ENCODE measurements at places on chromosomes 12 and 14.

- DNase-seq = no peak
Observed at GRCh38 chr12:120938496-120938895, 34.3 kb upstream of the SPPL3 start.

- DNase-seq = no peak
Observed at GRCh38 chr12:114335607-114336006, 70.3 kb downstream of the TBX5 start.

GRCh38 chr12:118302053-118302452 lies 70.7 kb downstream of the TAOK3 start:
- peak; percentile 34 for DNase-seq

DNA sequence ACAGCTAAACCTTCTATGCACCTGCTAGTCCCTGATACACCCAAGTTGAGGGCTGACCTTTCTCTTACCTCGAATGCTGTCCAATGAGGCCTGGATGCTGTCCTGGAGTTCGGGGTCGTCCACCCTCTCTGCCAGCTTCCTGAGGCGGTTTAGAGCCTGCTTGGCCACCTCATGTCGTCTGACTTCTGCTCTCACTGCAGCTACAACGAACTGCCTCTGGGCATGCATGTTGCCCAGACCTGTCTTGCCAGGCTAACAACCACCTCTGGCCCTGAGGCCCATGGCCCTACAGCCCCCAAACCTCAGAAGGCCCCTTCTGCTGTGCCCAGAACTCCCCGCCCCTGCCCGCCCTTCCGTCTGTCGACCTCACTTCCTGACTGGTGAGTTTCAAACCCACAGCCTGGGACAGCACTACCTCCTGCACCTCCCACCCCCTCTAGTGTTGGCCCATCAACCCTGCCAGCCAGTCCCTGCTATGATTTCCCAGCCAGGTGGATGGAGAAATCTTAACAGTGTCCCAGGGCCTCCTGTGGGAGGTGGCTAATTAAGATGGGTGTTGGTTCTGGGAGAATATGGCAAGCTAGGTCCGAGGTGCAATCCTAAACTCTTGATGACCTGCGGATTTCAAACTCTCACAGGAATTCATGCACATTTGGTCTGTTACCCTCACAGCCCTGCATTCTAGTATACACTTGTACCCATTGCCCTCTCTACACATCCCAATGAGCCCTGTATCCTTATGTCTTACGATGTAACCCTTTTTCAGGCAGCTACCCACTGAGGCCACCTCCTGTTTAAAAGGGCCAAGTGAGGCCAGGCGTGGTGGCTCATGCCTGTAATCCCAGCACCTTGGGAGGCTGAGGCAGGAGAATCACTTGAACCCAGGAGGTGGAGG lies 2.7 kb upstream of the TSPAN31 start:
- no peak for DNase-seq

GRCh38 chr12:118061873-118062843 lies 1.2 kb upstream of the WSB2 start:
- peak; percentile 54 for DNase-seq

DNA sequence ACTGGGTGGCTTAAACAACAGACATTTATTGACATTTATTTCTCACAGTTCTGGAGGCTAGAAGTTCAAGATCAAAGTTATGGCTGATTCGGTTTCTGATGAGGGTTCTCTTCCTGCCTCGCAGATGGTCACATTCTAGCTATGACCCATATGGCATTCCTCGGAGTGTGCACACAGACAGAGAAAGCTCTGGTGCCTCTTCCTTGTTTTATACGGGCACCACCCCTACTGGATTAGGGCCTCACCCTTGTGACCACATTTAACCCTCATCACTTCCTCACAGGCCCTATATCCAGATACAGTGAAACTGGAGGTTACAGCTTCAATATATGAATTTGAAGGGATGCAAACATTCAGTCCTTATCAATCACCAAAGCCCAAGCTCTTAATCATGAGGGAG lies 77.0 kb upstream of the OVCH1 start:
- no peak for DNase-seq

DNA sequence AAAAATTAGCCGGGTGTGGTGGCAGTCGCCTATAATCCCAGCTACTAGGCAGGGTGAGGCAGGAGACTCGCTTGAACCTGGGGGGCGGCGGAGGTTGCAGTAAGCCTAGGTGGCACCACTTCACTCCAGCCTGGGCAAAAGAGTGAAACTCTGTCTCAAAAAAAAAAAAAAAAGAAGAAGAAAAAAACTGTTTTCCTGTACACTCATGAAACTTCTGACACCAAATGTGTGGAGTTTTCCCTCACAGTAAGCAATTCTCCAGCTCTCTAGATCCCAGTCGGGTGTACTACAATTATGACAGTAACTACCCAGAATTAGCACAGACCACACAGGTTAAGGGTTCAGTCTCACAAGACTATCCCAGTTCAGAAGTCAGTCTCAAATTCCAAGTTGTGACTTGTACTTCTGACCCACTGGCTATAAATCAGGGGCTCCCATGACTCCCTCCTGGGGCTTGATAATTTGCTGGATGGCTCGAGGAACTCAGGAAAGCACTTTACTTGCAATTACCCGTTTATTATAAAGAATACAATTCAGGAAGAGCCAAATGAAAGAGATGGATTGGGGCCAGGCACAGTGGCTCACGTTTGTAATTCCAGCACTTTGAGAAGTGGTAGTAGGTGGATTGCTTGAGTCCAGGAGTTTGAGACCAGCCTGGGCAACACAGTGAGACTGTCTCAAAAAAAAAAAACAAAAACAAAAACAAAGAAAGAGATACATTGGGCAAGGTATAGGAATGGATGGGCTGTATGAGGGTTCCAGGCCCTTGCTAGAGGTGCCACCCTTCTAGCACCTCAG lies 12.4 kb upstream of the ARF6 start:
- DNase-seq = peak; percentile 22

DNA sequence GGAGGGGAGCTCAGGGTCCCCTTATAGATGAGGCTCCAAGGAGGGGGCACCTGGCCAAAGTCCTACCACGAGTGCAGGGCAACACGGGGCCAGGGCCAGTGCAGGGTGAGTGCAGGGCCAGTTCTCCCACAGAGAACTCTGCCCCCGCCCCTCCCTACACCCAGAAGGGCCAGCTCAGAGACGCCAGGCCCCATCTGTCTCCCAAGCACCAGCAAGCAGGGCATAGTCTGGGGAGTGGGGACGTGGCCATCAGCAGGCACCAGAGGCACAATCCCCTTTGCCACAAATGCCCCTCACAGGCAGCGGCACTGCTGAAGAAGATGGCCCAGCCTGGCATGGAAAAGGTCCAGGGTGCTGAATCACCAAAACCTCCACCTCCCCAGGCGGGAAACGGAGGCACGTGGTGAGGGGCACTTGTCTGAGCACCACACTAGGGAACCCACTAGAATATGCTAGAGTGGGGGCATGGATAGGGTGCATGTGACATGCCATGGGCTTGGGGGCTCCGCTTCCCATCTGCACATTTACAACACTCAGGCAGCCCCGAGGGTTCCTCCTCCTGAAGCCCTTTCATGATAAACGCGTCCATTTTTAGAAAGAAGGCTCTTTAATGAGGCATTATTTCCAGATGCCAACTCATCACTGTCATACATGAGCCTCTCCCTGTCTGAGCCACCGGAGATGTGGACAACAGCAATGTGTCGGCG lies 17.8 kb downstream of the CCDC85C start:
- DNase-seq = no peak

- no peak for DNase-seq
Observed at GRCh38 chr12:57766464-57767304, at the start of gene CYP27B1. Gene CYP27B1, minus strand, starts transcription at chr12:57767078. Its CDS starts 37 bp downstream, at chr12:57767041.

DNA sequence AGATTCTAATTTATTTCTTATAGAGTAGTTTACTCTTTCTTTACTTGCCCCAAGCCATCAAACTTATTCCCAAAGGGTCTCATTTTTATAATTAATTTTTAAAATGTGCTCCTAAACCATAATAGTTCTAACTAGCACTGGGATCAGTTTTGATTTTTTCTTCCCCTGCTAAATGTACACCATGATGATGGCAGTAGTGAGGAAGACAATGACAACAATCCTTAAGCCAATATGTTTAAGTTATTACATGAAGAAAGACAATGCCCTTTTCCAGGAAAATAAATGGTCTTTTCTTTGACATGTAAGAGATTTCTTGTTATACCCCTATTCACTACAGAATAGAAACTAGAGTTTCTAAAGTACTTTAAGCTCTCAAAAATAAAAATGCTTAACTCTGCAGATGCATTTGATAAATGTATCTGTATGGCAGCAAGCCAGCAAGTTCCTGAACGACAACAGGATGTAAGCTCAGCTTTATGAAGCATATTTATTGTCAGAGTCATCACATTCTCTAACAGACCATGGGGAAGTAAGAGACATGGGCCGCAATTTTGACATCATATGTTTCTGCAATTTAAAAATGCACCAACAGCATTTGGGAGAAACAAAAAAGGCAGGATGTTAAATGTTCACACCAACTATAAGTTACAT lies 36.0 kb upstream of the SNX6 start:
- peak; percentile 92 for DNase-seq

DNA sequence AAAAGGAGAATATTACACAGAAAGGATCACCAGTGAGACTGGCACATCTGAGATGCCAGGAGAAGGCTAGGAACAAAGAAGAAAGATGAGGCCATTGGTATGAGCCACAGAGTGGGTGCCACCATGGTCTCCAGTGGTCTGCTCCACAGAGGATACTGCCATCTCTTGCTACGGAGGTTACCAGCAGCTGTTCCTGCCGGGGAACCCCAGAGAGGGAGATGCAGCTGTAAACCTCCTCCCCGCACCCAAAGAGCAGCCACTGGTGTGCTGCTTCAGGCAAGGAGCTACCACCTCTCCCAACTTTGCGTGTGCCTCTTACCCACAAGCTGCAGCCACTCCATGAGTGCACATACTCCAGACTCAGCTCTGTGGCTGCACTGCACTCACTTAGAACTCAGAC lies 201.5 kb upstream of the RTL1 start:
- no peak for DNase-seq

- peak; percentile 0 for DNase-seq
Observed at GRCh38 chr14:44309331-44309730, 197.8 kb downstream of the FSCB start.

DNA sequence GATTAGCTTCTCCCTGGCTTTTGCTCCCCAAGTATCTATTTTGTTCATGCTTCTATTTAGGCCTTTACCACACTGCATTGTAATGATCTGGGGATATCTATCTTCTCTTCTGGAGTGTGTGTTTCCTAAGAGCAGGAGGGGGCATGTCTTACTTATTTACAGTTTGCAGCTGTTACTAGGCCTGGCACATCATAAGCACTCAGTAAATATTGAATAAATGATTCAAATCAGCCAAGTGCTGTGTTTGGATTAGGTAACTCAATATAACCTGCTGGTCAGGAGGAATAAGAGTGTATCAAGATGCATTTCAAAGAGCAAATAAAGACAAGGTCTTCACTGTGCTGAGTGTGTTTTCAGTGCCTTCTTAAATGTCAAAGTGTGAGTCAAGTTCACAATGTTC lies 186.1 kb downstream of the FOXG1 start:
- no peak for DNase-seq

DNA sequence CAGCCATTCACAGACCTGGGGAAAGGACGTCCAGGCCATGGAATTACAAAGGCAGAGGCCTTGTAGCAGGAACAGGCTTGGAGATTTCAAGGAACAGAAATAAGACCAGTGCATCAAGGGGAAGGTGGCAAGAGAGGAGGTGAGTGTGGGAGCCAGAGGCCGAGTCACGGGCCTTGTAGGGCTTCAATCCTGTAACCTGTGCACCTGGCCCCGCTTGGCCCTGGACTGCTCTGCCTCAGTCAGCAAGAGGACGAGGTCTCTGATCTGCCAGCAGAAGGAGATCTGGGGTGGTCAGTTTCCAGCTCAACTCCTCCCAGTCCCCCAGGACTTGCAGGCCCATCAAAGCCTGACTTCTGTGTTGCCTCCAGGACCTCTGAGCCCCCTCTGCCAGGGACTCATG lies 200.8 kb downstream of the VRK1 start:
- DNase-seq = no peak

DNA sequence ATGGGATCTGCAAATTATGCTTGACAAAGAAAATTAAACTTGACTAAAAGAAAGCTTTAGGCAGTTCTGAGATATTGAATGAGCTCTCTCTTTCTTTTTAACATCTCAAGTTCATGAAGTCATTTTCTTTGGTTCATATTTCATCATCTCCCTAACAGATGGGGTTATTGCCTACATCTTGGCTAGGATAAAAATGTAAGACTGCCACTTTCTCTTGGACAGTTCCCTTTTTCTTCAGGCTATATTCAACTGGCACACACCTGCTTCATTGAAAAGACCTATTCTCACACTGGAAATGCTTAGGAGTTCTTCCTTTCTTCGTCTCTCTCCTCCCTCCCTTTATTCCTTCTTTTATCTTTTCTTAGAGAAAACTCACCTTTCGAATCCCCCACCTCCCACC lies 355.9 kb upstream of the SEL1L start:
- DNase-seq = no peak

DNA sequence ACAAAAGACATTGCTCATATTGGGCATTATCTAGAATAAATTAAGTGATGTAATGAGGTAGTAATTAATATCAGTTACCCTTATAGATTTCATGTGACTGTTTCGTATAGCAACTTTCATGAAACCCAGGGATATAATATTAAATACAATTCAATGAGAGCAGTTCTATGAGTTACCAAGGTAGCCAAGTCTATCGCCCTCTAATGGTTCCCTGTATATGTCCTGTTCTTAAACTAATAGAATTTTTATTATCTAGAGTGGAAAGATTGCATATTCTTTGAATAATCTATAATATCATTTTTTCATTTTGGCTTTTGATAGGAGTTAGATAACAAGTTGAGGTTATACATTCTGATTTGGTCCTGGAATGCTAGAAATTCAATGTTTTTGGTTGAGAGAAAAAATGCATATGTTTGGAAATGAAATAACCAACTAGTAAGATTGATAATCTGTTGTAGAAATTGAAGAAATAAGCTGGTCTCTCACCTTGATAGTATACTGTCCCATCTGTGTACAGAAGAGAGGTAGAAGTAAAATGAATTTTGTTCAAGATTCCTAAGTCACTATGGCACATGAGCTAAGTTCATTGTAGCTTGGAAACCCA lies 59.7 kb downstream of the SCFD1 start:
- no peak for DNase-seq

DNA sequence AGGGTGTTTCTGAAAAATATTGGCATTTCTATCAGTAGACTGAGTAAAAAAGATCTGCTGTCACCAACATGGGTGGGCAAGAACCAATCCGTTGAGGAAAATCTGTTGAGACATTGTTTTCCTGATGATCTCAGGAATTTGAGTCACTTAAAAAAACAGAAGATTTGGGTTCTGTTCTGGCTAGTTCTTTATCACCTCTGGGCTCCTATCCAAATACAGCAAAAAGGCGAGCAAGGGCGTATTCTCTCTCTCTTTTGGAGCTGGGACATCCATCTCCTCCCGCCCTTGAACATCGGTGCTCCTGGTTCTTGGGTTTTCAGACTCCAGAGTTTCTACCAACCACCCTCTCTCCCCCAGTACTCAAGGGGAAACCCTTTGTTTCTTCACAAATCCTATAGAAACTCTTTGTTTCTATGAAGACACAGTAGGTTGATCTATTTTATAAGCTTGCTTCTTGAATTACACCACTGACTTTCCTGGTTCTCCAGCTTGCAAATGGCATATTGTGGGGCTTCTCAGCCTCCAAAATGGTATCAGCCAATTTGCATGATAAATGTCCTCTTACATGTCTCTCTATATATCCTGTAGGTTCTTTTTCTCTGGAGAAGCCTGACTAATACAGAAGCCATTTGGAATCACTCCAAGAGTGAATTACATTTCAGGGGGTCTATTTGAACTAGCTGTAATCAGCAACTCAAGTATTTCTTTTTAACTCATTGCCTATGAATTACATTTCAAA lies 263.9 kb upstream of the TMTC1 start:
- peak; percentile 67 for DNase-seq
